ENCODE measurements at places on chromosomes 3 and 15.

GRCh38 chr3:123036352-123037014 lies 8.9 kb upstream of the SEMA5B start:
- DNase-seq = peak; percentile 24

- DNase-seq = no peak
Measured at GRCh38 chr3:51353691-51354090, 31.4 kb upstream of the MANF start.

GRCh38 chr3:133588035-133588434 lies 14.5 kb downstream of the CDV3 start:
- no peak for DNase-seq

DNA sequence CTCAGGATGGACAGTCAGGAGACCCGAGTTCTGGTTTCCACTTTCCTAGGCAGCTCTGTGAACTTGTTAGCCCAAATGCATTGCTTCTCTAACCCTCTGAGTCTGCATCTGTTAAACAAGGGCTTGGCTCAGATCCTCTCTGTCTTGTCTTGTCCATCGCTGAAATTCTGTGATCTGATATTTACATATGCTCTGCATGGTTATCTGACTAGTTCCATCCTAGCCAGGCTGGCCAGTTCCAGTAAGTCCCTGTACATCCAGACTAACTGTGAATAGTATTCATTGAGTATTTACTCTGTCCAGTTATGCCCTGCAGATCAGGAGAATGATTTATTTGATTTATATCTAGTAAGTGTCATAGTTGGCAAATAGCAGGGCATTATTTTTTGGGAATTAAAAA lies 27.0 kb upstream of the SV2B start:
- no peak for DNase-seq

DNA sequence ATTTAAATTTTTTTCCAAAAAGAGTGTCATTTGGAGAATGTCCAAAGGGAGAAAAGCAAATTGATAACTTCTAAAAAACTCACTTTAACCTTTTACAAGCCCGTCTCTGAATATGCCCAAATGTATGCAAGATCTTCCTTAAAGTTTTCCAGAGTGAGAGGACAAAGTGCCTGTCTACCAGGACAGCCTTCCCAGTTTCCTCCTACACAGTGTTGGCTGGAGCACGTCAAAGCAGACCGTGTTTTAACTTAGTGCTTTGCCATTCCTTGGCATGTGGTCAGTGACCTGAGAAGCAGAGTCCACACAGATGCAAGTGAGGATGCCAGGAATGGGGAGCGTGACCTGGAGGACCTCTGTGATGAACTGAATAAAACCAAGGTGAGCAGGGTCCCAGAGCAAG lies 245.7 kb downstream of the FAM43A start:
- DNase-seq = no peak

DNA sequence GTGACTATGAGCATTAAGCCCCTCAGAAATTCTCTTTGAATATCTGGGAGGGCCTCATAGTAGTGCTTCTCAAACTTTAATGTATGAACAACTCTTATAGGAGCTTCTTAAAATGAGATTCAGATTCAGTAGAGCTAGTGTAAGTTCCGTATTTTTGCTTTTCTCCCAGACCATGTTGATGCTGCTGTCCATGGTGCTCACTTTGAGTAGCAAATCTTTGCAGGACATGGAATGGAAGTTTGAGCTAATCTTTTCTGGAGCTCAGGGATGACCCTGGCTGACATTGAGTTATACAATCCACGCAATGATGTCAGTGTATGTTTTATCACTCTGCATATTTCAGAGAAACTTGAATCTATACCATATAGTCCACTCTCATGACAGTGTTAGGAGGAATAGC lies 134.2 kb downstream of the OTOL1 start:
- DNase-seq = no peak

- no peak for DNase-seq
Measured at GRCh38 chr3:51379301-51379700, 5.8 kb upstream of the MANF start.

DNA sequence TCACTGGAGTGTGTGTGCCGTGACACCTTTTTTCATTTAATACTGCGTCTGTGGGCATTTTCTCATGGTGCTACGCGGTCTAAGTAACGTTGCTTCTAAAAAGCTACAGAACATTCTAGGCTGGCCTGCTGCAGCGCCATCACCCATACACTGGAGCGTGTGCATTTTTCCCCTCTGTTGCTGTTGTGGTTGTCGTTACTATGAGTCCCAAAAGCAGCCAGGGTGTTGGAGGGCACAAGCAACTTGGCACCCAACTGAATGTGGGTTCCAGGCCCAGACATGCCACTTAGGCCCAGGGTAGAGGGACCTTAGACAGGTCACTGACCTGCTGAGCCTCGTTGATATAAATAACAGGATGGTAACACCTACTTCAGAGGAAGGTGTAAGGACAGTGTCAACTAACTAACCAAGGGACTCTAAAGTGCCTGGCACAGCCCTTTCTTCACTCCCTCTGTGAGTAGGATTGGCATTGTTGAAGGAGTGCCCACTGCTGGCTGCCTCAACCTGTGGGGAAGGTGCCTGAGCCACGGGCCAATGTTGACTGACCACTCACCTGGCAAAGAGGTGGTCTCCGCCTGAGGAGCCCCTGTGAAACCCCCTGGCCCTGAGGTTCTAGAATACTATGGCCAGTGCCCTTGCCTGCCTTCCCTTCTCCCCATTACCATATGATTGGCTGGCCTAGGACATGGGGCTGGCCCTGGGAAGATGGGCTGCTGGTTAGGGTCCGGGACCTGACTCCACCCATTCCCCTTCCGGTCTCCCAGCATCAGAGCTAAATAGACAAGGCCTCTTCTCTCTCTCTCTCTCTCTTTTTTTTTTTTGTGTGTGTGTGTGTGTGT lies 3.5 kb downstream of the CSK start:
- DNase-seq = no peak

DNA sequence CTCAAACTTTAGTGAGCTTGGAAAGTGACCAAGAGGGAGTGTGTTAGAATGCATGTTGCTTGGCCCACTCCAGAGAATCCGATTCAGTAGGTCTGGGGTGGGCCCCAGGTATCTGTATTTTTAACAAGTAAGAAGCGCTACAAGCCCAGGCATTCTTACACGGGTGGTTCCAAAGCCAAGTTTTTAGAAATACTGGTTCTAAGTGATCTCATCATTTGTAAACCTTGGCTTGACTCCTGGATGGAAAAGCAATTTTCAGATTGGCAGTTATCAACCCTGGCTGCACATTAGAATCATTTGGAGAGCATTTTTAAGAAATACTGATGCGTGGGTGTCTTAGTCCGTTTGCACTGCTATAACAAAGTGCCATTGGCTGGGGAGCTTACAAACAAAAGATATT lies 27.3 kb upstream of the ST8SIA2 start:
- DNase-seq = no peak

DNA sequence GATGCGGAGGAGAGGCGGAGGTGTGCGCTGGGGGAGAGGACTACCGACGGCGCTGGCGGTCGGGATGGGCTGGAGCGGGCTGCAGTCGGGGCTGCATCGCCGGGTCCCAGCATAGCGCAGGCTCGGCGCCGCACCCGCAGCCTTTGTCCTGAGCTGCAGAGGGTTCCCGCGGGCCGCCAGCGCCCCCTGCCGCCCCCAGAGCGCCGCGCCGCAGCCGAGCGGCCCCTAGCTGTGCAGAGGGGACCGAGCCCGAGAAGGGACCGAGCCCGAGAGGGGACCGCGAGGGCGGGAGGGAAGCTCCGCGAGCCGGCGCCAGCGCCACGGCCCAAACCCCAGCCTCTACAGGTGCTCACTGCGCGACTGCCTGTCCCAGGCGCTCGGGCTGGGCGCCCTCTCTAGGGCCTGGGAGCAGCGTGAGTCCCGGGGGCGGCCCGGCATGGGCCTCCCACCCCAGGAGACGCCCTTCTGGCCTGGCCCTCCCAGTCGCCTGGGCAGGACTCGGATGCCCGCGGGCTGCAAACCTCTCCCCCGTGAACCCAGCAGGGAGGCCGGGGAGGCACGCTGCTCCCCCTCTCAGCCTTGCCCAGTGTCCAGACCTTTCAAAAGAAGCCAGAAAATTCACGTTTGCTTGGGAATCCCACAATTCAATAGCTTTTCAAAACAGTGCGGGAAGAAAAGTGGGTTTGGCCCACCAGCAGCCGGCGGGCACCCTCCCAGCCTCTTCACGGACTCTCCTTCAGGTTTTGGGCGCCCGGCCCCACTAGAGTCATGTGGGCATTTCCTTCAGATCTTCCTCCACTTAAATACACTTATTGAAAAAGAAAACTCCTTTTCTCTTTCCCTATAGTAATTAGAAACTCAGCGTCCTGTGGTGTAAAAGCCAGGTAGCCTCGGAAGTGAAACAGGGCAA lies 134.7 kb downstream of the TPRA1 start:
- peak; percentile 41 for DNase-seq

DNA sequence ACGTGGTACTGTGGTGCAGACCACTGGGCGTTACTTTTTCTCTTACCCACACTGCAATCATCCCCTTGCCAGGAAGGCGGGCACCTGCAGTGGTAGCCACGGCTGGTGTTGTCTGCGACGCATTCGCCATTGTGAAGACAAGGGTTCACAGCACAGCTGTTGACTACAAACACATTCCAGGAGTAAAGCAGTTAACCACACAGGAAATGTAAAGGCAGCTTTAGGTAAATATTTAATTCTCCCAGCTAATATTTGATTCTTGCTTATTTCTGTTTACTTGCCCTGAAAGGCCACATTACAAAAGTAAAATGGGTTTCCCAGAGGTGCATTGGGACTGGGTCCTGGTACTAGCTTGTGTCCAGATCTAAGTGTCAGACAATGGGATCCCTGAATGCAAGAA lies 45.4 kb downstream of the HEG1 start:
- DNase-seq = peak; percentile 47

DNA sequence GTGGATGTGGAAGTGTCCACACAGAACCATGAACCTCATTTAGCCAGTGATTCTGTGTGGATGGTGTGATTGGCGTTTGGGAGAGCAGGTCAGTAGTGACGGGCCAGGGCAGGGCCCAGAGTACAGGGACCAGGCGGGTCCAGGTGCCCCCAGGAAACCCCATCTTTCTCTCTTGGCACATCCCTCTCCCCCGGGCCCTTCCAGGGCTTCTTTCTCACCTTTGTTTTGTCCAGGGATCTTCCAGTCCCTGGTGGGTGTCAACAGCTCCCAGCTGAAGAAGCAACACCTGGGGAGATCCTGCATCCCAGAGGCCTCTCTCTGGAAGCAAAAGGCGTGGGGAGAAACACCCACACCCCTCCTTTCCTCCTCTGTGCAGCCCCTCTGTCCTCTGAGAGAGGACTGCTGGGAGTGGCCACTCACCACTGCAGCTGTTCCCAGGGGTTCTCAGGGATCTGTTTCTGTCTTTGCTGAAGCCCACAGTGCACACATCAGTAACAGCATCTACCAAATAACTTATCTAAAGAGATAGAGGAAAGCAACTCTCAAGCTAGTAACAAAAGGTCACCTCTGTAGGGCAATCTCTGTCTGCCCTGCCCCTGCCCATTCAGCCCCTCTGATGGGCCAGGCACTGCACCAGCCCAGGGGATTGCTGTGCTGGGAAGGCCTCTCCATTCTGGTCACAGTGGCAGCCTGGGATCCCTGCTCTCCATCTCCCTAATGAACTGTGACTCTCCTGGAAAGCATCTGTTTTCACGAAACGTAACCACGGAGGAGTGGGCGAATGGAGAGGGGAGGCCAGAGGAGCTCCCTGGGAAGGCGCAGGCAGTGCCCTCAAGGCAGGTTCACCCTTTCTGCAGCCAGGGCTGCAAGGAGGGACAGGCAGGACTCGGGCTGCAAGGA lies 98.3 kb upstream of the ALDH1A3 start:
- no peak for DNase-seq

GRCh38 chr3:172229462-172229861 lies 190.1 kb downstream of the FNDC3B start:
- DNase-seq = no peak

- DNase-seq = no peak
Measured at GRCh38 chr3:119322021-119322834, 28.0 kb downstream of the ARHGAP31 start.

DNA sequence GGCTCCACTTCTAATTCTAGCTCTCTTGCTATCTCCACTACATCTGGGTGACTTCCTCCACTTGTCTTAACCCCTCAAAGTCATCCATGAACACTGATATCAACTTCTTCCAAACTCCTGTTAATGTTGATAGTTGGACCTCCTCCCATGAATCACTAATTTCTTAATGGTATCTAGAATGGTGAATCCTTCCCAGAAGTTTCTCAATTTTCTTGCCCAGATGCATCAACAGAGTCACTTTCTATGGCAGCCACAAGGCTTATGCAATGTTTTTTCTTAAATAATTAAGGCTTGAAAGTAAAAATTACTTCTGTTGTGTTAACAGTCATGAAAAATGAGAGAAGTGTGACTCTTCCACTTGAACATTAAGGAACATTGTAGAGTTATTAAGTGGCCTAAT lies 164.3 kb downstream of the PCCB start:
- no peak for DNase-seq

GRCh38 chr3:186013312-186013711 lies 75.5 kb upstream of the TRA2B start:
- DNase-seq = no peak

- no peak for DNase-seq
Measured at GRCh38 chr15:68316061-68316804, 38.7 kb downstream of the FEM1B start.

DNA sequence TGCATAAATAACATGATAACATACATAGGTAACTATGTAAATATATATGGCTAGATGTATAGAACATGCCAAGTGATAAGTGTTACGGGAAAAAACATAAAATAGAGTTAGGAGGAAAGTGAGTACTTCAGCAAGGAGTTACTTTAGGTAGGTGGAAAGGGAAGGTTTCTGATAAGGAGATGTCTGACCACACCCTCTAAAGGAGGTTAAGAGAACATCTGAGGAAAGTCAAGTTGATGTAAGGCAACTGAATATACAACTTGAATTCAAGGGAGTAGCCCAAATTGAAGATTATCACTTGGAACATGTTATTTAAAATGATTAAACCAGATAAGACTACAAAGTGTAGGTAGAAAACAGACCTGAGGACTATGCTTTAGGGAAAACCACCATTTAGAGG lies 13.8 kb downstream of the PIERCE2 start:
- no peak for DNase-seq

- no peak for DNase-seq
Measured at GRCh38 chr15:70726753-70727152, 36.6 kb downstream of the UACA start.

DNA sequence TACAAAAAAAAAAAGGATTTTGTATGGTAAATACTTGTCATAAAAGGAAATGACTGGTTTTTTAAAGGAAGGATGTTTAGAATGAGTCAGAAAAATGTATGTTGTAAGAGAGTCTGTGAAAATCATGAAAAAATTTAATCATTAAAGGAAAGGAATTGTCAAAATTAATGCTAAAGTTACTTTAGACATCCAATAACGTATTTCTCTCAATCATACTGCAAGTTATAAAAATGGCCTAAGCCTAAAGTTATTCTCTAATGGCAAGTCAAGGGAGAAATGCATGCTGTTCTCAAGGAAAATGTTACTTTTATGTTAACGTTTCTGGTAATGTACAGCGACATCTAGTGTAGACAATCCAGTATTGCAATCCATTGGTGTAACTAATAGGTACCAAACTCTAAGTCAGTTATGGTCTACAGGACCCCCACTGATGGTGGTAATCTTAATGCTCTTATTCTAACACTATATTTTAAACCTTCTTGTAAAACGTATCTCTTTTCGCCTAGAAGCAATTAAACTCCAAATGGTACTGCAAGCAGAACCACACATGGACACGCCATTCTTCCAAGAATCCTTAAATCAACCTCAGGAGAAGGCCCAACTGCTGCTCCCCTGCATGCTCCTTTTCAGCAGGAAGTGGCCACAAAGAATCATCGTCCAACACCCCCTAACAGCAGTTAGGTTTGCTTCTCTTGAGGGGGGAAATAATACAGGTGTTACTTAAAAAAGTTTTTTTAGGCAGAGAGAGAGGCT lies 35.2 kb downstream of the NCEH1 start:
- peak; percentile 53 for DNase-seq

- DNase-seq = peak; percentile 92
Measured at GRCh38 chr15:82263350-82263749, 732 bp downstream of the SAXO2 start.
